ENCODE measurements at places on chromosomes 2 and 18.

DNA sequence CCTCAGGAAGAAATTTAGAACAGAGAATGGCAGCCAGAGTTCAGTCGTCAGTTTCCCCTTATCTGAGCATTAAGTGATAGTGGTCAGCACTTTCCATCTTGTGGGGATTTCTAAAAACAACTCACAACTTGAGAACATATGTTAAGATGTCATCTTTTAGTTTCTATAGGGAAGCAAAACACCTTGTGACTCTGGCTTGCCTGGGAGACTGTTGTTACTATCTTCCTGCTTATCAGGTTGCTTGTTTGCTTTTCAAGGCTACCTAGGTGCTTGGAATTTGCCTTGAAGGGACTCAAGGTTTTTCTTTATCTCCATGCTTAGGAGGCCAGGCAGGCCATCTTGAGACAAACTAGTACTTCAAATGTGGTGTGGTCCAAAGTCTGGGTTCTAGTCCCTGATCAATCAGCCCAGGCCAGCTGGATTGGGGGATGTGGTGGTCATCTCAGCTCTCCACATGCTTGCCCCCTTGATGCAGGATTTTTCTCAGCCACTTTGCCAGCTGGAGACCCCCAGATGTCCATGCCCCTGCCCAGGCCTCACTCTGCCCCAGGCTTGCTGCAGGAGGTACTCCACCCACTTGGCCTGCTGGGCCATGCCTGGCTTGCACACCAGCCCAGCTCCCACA is 125.9 kb downstream of the LYPD1 start:
- DNase-seq = no peak

- no peak for DNase-seq
Observed at GRCh38 chr2:223957092-223957851, at the start of gene MRPL44. Gene MRPL44 (plus strand): TSS chr2:223957463. CDS start chr2:223957473, 10 bp downstream.

DNA sequence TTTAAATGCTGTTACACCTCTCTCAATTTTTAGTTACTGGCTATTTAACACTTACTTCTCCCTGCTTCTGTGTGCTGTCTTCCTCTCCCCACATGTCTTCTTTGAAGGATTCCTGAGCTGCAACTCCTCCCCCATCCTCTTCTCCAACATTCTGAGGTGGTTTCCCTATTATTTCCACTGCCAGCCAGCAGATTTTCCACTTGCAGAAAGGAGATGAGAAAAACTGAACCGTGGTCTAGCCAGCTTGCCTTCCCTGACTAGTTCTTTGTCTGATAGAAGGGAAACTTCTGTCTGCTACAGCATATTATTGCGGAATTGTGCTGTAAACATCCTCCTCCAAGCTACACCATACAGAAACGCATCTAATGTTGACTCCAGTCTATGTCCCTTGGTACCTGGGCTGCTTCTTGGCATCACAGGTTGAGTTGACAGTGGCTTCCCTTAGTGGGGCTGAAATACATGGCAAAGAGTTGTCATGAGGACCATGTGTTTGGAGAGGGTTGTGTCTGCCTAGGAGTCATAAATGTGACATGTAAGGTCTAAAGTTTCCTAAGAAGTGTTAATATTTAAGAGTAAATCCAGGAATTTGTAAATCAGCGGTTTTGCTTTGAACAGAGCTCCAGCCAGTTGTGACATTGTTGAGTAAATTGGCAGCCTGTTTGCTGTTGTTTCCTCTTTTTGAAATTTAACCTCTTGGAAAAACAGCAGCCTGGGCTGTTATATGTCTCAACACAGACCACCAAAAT is 68.3 kb upstream of the RND3 start:
- peak; percentile 80 for DNase-seq

- no peak for DNase-seq
Observed at GRCh38 chr18:62721839-62722795, 6.8 kb downstream of the PHLPP1 start.

DNA sequence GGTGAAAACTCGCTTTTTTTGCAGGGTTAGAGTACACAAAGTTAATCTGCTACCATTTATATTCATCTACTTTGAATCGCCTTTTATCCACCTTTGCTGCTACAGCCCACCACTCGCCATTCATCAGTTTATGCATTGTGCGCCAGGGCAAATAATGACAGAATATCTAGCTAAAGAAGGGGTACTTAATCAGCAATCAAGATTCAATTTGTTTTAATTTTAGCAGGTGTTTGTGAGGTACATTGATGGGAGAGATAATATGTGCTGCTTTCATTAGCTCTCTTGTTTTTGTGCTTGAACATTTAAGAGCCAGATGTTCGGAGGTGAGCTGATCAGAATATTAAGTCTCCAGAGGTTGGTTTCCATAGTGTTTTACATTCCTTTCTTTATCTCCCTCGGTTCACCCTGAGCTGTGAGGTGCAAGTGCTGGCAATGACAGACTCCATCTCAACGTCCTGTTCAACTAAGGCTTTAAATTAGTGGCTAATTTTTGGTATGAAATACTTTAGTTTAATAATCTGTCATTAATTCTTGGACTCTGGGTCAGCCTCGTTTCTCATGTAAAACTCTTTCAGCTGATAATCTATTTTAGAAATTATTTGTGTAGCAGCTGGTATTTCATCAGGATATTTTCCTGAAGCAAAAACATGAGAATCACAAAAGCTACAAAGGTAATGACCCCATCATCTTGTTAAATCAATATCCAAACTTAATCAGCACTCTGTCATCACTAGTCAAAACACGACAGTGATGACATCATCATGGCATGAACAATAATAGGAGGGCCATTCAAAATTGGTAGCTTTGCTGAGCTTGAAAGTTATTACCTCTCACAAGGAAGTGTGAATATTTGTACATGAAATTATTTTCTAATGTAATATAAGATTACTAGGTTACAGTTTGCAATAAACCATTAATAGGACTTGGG is 479.9 kb upstream of the FANCL start:
- no peak for DNase-seq

DNA sequence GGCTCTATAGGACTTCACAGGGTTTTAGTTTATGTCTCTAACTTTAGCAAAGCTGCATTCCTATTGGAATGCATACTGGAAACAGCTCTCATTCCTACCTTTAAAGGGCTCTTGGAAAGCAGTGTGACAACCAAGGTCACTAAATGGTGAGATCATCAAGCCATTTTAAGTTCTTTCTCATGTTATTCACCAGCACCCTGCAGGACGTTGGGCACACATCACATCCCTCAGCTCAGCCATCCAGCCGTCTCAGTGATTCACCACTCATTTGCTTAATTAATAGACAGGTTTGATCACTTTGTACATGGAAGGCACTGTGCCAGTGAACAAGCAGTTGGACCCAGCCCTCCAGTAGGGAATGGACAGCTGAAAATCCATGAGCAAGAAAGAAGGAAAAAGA is 32.2 kb upstream of the RBM44 start:
- peak; percentile 63 for DNase-seq

DNA sequence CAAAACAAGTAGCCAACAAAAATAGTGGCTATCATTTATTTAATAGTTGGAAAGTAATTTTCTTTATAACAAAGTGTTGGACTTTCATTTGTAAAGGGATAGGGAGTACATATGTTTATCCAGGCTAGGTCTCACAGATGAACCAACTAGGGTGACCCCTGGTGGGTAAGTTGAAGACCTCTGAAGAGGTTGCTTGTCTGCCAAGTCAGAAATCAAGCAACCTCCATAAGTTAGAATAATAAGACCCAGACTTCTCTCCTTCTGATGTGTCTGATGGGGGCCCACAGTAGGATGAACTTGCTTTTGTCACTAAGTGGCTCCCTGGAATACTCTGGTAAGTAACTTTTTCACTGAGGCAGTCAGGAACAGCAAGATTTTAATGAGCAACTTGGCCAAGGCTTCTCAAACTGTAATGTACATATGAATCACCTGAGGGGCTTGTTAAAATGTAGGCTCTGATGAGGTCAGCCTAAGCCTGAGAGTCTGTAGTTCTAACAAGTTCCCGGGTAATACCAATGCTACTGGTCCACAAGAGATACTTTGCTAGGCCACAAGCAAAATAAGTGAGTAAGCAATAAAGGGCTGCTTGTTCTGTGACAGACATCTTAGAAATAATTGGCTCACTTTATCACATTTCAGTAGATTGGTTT is 319.6 kb downstream of the PIK3C3 start:
- DNase-seq = no peak

DNA sequence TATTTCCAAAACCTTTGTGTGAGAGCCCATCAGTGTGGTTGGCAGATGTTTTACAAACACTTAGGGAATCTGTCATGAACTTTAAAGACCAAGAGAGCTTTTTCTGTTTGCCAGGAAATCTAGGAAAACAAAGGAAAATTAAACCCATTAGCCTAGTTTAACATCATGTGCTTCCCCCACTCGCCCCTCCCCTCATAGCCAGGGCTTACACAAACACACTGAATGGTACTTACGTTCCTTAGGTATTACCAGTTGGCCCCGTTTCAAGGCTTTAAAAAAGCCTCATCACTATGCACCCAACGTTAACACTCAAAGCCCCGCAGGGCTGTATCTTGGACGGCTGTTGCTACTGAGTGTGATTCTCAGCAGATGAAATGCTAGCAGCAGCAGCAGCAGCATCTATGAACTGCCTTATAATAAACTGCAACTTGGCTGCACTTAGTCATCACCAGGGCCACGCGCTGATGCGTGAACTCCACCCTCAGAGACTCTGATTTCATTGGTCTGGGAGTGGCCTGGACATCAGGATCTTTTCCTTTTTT is 20.1 kb upstream of the TTC39C start:
- DNase-seq = peak; percentile 76

DNA sequence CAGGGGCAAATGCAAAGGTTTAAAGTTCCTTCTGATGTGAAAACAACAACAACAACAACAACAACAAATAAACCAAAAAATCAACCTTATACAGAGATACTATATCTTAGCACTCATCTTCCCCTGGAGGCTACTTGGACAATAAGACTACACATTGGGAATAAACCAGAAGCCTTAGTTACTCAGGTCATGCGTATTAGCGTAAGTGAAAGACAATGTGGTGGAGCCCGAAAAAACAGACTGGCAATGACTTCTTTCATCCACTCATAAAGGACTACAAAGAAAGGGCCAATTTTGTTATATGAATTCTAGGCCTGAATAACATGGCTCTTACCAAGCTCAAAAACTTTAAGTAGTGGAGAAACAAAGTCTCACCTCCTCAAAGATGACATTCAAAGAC is 19.4 kb upstream of the PPP4R3B start:
- DNase-seq = no peak

DNA sequence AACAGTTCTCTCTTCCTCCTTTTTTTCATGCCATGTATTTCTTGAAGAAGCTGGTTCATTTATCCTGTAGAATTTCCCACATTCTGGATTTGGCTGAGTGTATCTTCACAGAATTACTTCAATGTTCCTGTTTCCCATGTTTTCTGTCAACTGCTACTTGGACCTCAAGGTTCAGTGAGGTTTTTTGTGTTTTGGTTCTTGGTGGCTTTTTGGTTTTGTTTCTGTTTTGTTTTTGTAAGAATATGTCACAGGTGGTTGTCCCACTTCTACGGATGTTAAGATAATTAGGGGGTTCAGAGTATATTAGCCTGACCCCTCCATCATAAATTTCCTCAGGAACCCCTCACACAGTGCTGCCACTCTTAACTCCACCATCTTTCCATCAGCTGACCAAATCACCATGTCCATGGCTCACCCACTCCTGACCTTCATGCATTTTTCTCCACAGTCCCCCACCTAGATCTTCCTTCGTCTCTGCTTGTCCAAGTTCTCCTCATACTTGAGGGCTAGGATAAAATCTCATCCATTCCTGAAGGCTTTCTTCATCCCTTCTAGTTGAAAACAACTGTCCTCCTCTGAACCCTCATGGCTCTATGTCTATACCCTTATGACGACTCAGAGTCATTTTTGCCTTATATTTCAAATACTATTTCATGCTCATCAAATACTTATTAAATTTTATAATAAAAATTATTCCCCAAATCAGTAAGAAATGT is 40.4 kb downstream of the PLEKHM3 start:
- DNase-seq = no peak
